ENCODE measurements at places on chromosomes 1 and 21. TPM values are rescaled to one million over a fixed set of nuclear protein-coding genes. Genes with fewer than 3 reads are reported as not detected.

TMCO4 gene
- 4.6 TPM for polyA plus RNA-seq

PTPRC gene
- polyA plus RNA-seq: not detected

PLEKHN1 gene
- 3.2 TPM for polyA plus RNA-seq

AMPD1 gene
- not detected for polyA plus RNA-seq

DNA sequence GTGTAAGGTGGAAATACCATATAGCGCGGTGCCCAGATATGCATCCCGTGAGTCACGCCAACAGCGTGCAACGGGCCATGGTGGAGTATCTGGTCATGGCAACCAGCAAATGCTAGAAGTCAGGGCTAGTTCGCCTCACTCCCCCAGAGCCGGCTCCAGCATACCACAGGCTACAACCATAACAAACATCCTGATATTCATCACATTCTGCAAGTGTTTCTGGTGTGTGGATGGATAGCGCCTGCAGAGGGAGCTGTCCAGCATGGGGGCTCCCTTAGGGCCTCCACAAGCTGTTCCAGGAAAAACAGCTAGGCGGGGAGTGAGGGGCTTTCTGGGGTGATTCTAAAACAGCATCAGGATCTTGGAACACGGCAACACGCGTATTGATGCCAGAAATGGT is 6.8 kb downstream of the C1orf198 start:
- no peak for DNase-seq

GRCh38 chr1:44598167-44598566 is 76.1 kb downstream of the TMEM53 start:
- DNase-seq: no peak

DNA sequence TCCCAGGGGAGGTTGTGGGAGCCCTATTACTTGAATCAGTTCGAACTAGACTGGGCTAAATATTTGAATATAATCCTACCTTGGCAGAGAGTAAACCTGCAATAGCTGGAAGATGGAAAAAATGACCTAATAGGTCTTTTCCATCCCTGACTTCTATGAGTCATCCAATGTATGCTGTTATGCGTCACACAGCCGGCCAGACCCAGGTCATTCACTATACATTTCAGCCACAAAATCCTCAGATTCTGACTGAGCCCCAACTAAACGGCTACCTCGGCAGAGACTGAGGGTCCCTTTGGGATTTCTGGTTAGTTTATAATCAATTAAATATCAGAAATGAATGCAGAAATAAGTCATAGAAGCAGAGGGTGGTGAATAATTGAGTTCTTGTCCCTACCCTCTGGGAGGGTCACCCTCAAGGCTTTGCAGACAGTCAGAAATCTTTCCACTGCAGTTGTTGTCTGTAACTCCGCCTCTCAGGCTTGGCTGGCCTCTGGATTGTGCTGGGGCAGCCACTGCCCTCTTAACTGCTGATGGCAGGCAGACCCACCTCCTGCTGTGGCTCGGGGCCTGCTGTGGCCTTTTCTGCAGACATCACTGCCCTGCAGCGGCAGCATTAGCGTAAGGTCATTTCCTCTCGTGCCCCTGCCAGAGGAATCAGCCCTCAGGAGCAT is 240.5 kb downstream of the TGFB2 start:
- DNase-seq: peak; percentile 88

DNA sequence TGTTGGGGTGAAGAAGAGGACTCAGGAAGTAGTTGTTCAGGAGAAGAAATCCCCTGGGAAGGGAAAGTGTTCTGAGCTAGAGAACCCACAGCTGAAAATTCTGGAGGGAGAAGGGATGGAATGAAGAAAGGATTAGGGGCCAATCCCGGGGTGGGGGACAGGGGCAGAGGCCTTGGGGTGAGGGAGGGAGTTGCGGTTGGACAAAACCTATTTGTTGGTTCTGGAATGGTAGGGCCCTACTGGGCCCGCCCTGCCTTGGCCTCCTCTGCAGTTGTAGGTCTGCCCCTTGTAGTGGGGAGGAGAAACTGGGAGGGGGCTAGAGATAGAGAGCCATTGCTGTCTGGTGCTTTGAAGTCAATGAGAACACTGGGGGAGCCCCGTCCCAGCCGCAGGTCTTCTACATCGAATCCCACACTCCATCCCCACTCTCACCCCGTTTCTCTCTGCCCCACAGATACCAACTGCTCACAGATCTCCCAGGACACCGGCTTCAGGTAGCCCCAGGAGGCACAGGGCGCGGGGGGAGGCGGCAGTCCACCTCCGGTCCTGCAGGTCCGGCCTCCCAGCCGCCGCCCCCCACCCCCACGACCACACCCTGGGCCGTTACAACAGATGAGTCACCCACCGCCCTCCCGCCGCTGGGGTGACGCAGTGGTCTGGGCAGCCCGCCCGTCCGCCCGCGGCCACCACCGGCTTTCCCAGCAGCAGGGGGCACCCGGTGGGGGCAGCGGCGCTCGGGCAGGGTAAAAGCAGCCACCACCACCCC is 1.1 kb downstream of the TAGLN2 start:
- DNase-seq: peak; percentile 96

GRCh38 chr1:44507490-44508396 is 102.7 kb downstream of the RNF220 start:
- DNase-seq: no peak

DNA sequence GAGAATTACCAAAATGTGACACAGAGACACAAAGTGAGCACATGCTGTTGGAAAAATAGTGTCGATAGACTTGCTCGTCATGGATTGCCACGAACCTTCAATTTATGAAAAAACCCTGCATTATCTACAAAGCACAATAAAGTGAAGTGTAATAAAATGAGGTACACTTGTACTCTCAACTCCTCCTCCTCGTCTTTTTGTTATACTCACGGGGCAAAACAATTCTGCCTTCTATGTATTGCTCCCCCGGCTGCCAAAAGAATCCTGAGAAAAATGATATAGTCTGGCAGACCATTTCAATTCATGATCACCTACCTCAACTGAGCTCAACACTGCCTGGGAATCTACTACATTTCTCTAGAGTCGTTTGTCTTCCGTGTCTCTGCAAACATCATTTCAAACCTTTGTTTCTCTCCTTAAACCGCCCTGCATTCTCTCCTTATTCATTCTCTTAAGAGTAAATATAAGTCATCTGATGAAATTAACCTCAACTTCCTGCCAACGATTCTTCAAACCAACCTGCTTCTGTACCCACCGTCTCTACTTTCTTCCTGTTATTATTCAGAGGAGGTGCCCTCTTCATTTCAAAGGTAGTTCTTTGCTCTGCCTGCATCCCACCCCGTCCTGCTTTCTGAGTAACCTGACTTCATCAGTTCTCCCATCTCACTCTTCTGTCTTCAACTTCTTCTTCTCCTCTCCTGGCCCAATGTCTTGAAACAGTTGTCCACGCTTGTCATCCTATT is 12.9 kb upstream of the IL19 start:
- no peak for DNase-seq

DNA sequence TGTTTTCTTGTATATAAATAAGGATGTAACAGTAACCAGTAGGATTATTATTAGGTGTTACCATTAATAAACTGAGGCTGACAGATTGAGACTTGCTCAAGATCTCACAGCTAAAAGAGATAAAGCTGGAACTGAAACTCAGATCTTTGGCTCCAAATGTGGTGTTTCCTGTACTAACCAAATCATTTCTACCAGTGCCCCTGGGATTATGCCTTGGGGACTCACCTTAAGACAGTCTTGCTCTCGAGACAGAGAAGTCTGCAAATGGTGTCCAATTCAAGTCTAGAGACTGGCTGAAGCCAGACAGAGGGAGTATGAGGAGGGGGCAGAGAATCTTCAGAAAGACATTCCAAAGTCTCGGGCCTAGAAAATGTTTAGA is 593 bp upstream of the CD53 start:
- DNase-seq: no peak

Data from A549 (cell line).